Left ventricle myocardium superior (tissue), 1 donor: ENCODE measurements at places on chromosomes 5 and 9. TPM values are rescaled to one million over a fixed set of nuclear protein-coding genes. Genes with fewer than 3 reads are reported as not detected.

The FGF10 gene
- total RNA-seq, result 0.59 TPM

DNA sequence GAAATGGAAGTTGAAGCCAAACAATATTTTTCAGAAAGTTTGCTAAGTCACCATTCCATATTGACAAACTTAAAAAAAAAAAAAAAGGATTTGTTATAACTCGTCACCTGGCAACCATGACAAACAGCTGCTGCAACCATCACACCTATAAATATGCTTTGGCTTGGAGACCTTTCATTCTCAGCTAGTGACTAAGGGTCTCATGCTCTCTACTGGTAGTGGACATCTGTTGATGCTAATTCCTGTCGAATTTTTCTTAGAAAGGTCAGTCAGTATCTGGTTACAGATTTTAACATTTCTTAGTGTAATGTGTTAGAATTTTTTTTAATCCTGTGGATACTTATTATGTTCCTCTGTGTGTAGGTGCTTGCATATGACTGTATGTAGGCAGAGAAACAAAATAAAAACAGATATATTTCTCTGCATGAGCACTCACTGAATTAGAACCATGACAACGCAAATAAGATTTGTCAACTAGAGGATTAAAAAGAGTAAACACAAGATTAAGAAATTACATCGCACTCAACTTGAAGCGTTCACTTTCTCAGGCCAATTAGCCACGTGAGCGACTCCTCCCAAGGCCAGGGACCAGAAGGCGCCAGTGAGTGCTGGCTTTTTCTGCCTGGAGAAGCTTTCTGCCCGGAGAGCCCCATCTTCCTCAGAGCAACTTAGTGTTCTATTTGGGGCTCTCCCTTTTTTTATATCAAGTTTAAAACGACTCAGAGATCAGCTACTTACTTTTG lies 27.0 kb upstream of the ZNF622 start:
- DNase-seq, result peak; percentile 50

- DNase-seq, result no peak
These were observed 72.7 kb downstream of the MAP1B start for GRCh38 chr5:72179816-72180440.

DNA sequence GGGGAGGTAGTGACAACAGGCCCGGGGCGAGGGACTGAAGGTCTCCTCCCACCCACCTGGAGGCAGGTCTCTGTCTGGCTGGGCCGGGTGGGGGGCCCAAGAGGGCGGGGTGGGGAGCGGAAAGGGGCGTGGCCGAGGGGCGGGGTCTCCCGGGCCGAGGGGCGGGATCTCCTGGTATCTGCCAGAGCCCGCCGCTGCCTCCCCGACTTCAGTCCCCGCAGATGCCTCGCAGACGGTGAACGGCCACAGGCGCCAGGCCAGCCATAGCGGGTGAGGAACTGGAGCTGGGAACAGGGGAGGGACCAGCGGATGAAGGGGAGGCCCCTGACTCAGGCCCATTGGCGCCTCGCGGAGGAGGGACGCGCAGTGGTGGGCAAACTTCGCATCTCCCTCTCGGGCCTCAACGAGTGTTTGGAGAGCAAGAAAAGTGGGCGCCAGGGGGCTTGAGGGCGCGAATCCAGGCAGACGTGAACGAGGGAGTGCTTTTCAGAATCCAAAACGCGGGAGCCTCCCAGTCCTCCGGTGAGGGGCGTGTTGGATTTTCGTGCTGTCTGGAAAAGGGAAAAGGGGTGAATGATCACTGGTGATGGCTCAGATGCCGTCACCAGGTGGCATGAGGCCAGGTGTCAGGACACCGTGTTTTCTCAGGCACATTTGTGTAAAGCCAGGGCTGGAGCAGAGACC lies at the start of gene ADGRD2:
ADGRD2 (plus strand) TSS at position 211 of the 684 bp plus-strand sequence. CDS start 1,216 bp downstream, outside the sequence.
- DNase-seq, result no peak
